HFFc6 (cell line): ENCODE measurements at places on chromosomes 6 and 20. TPM values are rescaled to one million over a fixed set of nuclear protein-coding genes. Genes with fewer than 3 reads are reported as not detected.

GRCh38 chr6:31568537-31568961 lies 3.5 kb upstream of the LTA start:
- peaks cover 9% of the 10 kb centered on the region for H3K4me1 ChIP-seq
- no peak for DNase-seq
- H3K27me3 ChIP-seq, result peaks cover 8% of the 10 kb centered on the region
- no peak overlapping the region for H3K4me3 ChIP-seq

GRCh38 chr20:3203315-3204123 lies 963 bp downstream of the DDRGK1 start:
- H3K4me1 ChIP-seq, result peaks cover 17% of the 10 kb centered on the region
- DNase-seq, result no peak
- H3K36me3 ChIP-seq, result peaks cover 6% of the 10 kb centered on the region; the same call in 1 of the 2 replicates

GRCh38 chr6:106749609-106750008 lies 120.2 kb downstream of the QRSL1 start:
- H3K27me3 ChIP-seq, result peaks cover 6% of the 10 kb centered on the region
- DNase-seq, result peak; percentile 58
- H3K4me1 ChIP-seq, result peaks cover 43% of the 10 kb centered on the region

The DTD1 gene
- 53.6 to 69.7 TPM (median 61.0 TPM) in 3 replicates for total RNA-seq

The CSNK2A1 gene
- 124 to 139 TPM (median 132 TPM) in 3 replicates for total RNA-seq

DNA sequence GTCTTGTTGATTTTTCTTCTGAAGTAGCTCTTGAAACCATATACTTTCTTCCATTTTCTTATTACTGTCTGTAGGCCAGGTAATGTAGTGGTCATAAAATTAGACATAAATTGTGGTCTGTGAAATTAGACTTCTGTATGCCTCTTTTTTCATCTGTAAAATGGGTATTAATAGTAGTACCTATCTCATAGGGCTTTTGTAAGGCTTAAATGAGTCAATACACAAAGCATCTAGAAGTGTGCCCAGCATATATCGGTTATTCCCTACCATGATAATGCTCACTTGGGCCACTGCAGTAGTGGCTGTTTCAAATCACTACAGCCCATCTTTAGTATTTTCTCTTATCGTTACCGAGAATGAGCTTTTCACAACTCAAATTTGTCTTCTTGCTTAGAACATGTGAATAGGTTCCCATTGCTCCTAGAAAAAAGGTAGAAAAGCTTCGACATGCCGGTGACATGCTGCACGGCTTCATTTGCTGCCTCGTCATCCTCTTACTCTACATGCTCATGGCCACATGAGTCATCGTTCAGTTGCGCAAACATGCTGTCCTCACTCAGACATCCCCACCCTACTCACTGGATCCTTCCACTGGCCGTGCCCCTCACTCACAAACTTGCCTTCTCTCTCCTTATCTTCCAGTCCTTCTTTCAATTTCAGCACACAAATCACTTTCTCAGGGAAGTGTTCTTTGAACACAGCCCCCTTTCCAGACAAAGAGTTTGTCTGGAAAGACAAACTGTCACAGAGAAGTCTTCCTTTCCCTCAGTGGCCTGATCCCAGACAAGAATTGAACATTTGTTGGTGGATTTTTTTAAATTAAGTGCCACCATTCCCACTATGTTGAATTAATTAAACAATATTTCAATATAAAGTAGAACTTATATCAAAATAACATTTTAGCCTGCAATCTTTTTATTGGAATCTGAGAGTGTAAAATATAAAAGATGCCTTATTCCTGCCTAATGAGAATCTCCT lies 32.2 kb upstream of the ERVFRD-1 start:
- DNase-seq, result peak; percentile 91
- H3K27me3 ChIP-seq, result no peaks in the 10 kb centered on the region
- no peaks in the 10 kb centered on the region for H3K36me3 ChIP-seq
- peak overlapping the region; percentile 88 for H3K27ac ChIP-seq

DNA sequence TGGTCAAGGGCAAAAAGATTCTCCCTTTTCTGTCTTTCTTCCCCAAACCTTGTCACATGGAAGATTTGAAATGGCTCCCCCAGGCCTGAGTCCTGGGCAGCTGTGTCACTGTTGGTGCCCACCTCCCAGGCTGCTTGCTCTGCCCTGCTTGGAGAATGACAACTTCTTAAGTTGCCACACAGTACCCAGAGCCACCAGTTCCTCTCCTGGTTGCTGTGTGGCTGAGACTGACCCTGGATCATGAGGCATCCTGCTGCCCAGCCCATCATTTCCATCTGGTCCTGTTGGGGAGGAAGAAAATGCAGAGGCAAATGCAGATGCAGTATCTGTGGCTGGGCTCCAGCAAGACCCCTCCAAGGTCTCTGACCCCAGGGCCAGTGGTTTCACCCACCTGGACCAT lies 113.7 kb downstream of the PHACTR3 start:
- H3K4me3 ChIP-seq, result no peak overlapping the region
- no peak for DNase-seq
- no peaks in the 10 kb centered on the region for H3K4me1 ChIP-seq
- no peaks in the 10 kb centered on the region for H3K27me3 ChIP-seq

DNA sequence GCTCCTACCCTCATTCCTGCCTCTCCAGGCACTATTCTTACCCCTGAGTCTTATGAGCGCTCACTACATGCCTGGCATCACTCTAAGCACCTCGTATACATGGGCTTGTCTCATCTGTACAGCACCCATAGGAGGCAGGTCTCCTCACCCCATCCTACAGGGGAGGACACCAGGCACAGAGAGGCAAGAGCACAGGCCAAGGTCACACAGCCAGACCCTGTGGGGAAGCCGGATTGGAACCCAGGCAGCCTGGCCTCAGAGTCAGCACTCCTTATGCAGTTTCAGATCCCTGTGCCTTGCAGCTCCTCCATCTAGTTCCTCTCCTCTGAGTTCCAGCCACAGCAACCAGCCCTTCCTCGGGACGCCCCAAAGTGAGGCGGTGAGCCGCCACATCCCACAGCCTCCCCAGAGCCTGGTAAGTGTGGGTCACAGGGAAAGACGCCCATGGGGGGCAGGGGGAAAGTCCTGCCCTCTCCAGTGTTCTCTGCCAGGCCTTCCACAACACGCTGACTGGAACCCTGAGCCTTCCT lies 103.3 kb downstream of the NFATC2 start:
- H3K4me3 ChIP-seq, result no peak overlapping the region
- H3K27ac ChIP-seq, result no peak overlapping the region
- no peak for DNase-seq

- peak overlapping the region; percentile 93 for H3K27ac ChIP-seq
- H3K4me1 ChIP-seq, result peaks cover 31% of the 10 kb centered on the region
- peaks cover 27% of the 10 kb centered on the region for H3K36me3 ChIP-seq
- DNase-seq, result no peak
- peak overlapping the region; percentile 92 for H3K4me3 ChIP-seq
These were observed 429 bp downstream of the AMD1 start for GRCh38 chr6:110874880-110875547.

GRCh38 chr6:46191961-46192360 lies 21.2 kb upstream of the ENPP5 start:
- no peaks in the 10 kb centered on the region for H3K4me1 ChIP-seq
- H3K27me3 ChIP-seq, result no peaks in the 10 kb centered on the region; the same call in 1 of the 2 replicates
- no peak overlapping the region for H3K27ac ChIP-seq
- no peak overlapping the region for H3K4me3 ChIP-seq
- DNase-seq, result peak; percentile 52

- H3K27me3 ChIP-seq, result peaks cover 31% of the 10 kb centered on the region
- H3K4me1 ChIP-seq, result no peaks in the 10 kb centered on the region
- no peak overlapping the region for H3K27ac ChIP-seq
- H3K4me3 ChIP-seq, result no peak overlapping the region
These were observed 2.6 kb upstream of the LKAAEAR1 start for GRCh38 chr20:64086801-64087200.

The PTK7 gene
- 64.2 to 109 TPM (median 98.2 TPM) in 3 replicates for total RNA-seq

The ANKEF1 gene
- total RNA-seq, result not detected in 3 replicates

- H3K36me3 ChIP-seq, result no peaks in the 10 kb centered on the region
- peaks cover 15% of the 10 kb centered on the region for H3K4me1 ChIP-seq
- no peaks in the 10 kb centered on the region for H3K27me3 ChIP-seq
These were observed 141.5 kb downstream of the GMDS start for GRCh38 chr6:2103765-2104523.

The CCN6 gene
- total RNA-seq, result not detected in 3 replicates

DNA sequence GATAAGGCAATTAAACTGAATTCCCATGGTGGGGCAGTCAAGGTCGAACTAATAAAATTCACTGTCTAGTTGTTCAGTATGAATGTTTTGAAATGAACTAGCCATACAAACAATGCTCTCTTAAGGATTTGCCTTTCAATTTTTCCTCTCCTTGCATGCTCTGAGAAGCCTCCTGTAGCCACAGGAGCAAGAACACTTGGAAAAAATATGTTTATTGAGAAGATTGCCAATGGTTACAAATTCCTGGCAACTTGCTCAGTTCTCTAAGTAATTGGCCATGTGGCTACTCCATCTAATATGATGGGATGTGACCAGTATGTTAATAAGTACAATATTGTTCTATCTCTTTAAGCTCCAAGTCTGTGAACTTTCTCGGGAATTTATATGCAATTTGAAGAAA lies 49.4 kb downstream of the FUT9 start:
- DNase-seq, result no peak
- H3K36me3 ChIP-seq, result no peaks in the 10 kb centered on the region
- H3K4me3 ChIP-seq, result no peak overlapping the region
- no peak overlapping the region for H3K27ac ChIP-seq

DNA sequence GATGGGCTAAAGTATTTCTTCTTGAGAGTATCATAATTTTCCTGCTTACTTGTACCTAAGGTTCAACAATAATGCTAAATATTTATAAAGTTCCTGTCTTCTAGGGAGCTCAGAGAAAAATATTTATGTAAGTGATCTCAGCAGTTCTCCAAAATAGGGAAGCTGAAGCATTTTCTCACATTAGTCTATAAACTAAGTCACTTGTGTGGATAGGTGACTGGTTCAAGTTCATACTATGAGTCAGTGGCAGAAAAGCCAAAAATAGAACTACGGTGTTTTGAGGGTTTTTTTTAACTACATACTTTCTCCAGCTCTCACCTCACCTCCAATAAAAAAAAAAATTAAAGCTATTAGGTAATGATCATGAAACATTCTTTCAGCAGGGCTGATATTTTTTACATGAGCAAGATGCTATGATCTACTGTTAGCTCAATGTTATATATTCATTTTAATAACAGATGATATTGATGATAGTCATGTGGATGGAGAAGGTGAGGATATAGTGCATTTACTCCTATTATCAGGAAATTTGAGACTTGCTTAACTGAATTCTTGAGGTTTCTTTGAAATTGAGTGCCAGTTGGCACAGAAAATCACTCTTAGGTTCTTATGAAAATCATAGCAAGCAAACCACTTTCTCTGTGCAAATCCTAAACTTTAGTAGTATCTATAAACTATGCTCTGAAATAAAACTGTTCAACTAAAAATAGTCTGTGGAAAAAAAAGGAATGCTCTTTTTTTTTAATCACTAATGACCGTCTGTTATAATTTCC lies 4.1 kb upstream of the MOXD1 start:
- no peaks in the 10 kb centered on the region; the same call in 1 of the 2 replicates for H3K27me3 ChIP-seq
- H3K27ac ChIP-seq, result no peak overlapping the region
- H3K36me3 ChIP-seq, result no peaks in the 10 kb centered on the region
- DNase-seq, result no peak

The RIPOR3 gene
- 0.13 and 0.17 TPM in 2 replicates for total RNA-seq

GRCh38 chr6:28225056-28225834 lies at the start of gene ZSCAN9:
Gene ZSCAN9, plus strand, starts transcription at chr6:28225275. Its CDS starts 1,810 bp downstream, at chr6:28227085.
- peak; percentile 87 for DNase-seq
- peaks cover 28% of the 10 kb centered on the region for H3K4me1 ChIP-seq
- peak within 1 kb of the TSS; percentile 98 for H3K4me3 ChIP-seq
- peak within 1 kb of the TSS; percentile 83 for H3K27ac ChIP-seq
- peaks cover 2% of the 10 kb centered on the region; the same call in 1 of the 2 replicates for H3K27me3 ChIP-seq
- peaks cover 21% of the 10 kb centered on the region for H3K36me3 ChIP-seq

DNA sequence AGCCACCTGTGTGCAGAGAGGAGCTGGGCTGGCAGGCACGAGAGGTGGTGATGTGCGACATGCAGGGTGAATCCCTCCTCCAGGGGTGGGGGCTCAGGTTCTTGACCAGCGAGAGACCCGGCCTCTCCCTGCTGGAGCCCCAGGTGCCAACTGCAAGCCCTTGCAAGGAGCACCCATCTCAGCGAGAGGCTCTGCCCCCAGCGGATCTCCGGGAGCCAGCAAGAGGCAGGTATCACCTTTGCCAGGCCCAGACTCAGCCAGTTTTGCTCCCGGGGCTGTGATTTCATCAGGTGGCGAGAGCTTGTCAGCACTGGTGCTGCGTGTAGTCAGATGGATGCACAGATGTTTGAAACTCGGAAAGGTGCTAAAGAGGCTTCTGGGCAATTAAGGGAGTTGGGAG lies 87.7 kb downstream of the TFAP2C start:
- H3K27me3 ChIP-seq, result peaks cover 28% of the 10 kb centered on the region
- H3K27ac ChIP-seq, result no peak overlapping the region
- peaks cover 6% of the 10 kb centered on the region for H3K4me1 ChIP-seq
- no peaks in the 10 kb centered on the region for H3K36me3 ChIP-seq

The MEI4 gene
- total RNA-seq, result not detected in 3 replicates

DNA sequence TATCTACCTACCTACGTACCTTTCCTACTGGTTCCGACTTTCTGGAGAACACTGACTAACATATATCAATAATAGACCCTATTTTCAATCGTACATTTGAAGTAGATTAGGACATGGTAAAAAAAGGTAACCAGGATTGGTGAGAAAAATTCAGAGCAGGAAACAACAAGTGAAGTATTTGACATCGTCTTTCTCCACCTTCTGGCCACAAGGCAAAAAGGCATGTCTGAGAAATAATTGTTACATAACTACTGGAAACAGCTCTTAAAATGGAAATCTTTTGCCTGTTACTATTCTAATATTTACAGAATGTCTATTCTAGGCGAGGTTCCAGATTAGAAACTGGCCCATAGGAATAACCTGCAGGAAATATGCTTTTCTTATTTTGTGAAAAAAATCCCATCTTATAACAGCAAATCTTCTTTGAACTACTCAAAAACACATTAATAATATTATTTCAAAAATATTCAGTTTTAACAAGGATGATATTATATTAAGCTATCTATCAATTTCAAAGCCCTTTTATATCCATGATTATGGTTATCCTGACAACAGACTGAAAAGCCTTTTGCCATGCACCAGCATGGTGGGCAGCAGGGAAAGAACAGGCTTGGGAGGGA lies 80.8 kb downstream of the RCAN2 start:
- H3K27me3 ChIP-seq, result peaks cover 1% of the 10 kb centered on the region; the same call in 1 of the 2 replicates
- peak; percentile 30 for DNase-seq
- H3K4me3 ChIP-seq, result no peak overlapping the region
- no peak overlapping the region for H3K27ac ChIP-seq
- no peaks in the 10 kb centered on the region for H3K36me3 ChIP-seq

- H3K27ac ChIP-seq, result peak overlapping the region; percentile 21; the same call in 1 of the 2 replicates
- H3K27me3 ChIP-seq, result peaks cover 15% of the 10 kb centered on the region
- H3K4me1 ChIP-seq, result peaks cover 21% of the 10 kb centered on the region
These were observed 92.7 kb upstream of the SIRPA start for GRCh38 chr20:1802385-1803060.

The TPBG gene
- 78.8 to 129 TPM (median 99.9 TPM) in 3 replicates for total RNA-seq

DNA sequence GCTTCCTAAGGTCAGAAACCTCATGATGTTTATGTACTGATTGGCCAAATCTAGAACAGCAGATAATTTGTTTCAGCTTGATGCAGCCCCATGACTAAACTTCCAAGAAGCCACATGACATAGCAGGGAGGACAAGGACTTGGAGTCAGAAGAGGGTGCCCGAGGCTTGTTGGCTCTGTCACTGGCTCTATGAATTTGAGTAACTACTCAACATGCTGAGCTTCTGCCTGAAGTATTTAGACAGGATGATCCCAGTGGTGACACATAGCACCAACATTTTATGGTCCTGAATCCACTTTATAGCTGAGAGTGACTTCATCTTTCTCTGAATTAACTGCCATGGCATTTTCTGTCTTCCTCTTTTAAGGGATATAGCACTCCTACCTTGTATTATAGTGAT lies 13.5 kb upstream of the TBX18 start:
- peak; percentile 87 for DNase-seq
- peaks cover 9% of the 10 kb centered on the region; the same call in 1 of the 2 replicates for H3K27me3 ChIP-seq
- H3K36me3 ChIP-seq, result no peaks in the 10 kb centered on the region
- H3K27ac ChIP-seq, result peak overlapping the region; percentile 22; the same call in 1 of the 2 replicates
- no peak overlapping the region; the same call in 1 of the 2 replicates for H3K4me3 ChIP-seq
- H3K4me1 ChIP-seq, result peaks cover 55% of the 10 kb centered on the region
